ENCODE measurements at places on chromosomes 7 and 10.

DNA sequence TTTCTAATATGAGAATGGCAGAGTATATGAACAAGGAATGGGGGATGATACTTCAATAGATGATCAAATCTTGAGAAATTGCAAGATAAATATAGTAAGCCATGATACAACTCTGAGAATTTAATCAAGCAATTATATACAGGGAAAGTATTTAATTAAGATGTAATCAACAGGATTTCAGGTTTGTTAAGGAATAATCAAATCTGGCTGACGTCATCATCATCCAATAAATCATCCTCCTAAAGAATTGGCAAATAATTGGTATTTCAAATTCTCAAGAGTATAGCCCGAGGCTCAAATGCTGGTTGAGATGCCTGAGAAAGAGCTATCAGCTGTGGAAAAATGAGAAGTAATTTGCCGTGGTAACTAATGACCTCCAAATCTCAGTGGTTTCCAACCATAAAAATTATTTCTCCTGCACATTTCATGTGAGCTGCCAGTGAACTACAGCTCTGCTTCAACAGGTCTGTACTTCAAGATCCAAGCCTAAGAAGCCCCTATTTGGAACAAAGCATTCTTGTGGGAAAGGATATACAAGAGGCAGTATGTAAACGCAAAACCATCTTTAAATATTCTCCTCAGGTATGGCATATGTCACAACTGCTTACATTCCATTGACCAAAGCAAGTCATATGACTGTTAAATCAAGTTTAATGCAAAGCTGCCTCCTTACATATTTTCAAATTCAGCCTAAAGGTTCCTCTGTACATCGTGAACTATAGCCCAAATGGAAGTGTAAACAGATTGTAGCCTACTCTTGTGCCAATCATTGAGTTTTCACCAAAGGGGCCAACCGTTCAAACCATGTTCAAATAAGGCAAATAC is 503.0 kb downstream of the KIF20B start:
- H3K4me1 ChIP-seq: peaks cover 5% of the 10 kb centered on the region
- no peak overlapping the region for H3K27ac ChIP-seq
- no peak for DNase-seq
- H3K4me3 ChIP-seq: no peak overlapping the region
- H3K36me3 ChIP-seq: no peaks in the 10 kb centered on the region

- DNase-seq: peak; percentile 12
- no peak overlapping the region for H3K27ac ChIP-seq
- no peaks in the 10 kb centered on the region for H3K36me3 ChIP-seq
- no peak overlapping the region for H3K4me3 ChIP-seq
These were observed 106.6 kb downstream of the ADCY1 start for GRCh38 chr7:45680776-45681175.

GRCh38 chr7:139994356-139994755 is 68.4 kb downstream of the PARP12 start:
- H3K27ac ChIP-seq: no peak overlapping the region
- H3K4me1 ChIP-seq: no peaks in the 10 kb centered on the region
- no peaks in the 10 kb centered on the region for H3K36me3 ChIP-seq
- DNase-seq: no peak

DNA sequence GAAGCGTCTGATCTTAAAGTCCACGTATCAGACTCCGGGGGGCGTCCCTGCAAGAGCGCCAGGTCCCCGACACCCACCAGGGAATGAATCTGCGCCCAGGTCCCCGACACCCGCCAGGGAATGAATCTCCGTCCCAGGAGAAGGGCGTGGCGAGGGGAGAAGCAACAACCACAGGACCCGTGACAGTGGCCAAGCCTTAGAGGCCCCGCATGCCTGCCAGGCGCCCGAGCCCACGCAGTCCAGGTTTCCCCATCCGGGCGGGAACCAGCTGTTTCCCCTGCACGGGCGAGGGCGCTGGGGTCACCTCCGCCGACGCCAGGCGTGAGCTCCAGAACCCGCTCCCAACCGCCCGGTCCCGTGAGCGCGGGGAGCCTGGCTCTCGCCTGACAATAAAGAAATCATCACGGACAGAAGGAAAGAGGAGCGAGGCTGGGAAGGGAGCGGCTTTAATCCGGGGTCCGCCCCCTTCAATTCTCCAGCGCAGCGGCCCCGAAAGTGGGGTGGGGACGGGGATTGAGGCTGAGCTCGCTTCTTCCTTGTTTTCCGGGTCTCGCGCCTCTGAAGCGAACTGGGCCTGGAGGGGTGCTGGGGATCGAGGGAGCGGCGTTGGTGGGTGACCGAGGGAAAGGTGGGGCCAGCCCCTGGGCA is 29.0 kb upstream of the BMS1 start:
- H3K27ac ChIP-seq: no peak overlapping the region
- no peaks in the 10 kb centered on the region for H3K36me3 ChIP-seq
- DNase-seq: no peak

GRCh38 chr7:605661-606450 is 86.2 kb upstream of the PDGFA start:
- H3K27me3 ChIP-seq: no peaks in the 10 kb centered on the region
- H3K36me3 ChIP-seq: peaks cover 7% of the 10 kb centered on the region
- H3K4me1 ChIP-seq: peaks cover 46% of the 10 kb centered on the region
- H3K4me3 ChIP-seq: no peak overlapping the region
- DNase-seq: no peak

DNA sequence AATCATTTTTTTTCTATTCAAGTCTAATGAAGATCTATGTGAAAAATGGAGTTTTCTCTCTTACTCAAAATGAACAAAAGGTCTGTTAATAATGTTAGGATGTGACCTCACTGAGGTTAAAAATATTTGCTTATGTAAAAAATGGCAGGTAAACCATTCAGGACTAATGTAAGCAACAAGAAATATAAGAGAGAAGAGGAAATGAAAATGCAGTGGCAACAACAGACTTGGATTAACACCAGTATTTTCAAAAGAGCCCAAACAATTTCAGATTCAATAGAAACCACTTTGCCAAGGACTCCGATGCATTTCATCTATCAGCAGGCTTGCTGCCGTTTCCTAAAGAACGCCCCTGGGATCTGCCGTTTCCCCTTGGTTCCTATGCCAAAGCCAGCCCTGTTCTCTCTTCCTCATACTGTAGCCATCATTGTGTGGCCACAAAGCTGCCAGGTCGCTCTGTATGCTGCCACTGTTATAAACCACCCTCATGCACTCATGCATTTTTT is 66.4 kb downstream of the MTURN start:
- H3K4me3 ChIP-seq: no peak overlapping the region
- H3K27ac ChIP-seq: no peak overlapping the region
- peaks cover 8% of the 10 kb centered on the region for H3K4me1 ChIP-seq
- no peak for DNase-seq
- peaks cover under 1% of the 10 kb centered on the region for H3K36me3 ChIP-seq

DNA sequence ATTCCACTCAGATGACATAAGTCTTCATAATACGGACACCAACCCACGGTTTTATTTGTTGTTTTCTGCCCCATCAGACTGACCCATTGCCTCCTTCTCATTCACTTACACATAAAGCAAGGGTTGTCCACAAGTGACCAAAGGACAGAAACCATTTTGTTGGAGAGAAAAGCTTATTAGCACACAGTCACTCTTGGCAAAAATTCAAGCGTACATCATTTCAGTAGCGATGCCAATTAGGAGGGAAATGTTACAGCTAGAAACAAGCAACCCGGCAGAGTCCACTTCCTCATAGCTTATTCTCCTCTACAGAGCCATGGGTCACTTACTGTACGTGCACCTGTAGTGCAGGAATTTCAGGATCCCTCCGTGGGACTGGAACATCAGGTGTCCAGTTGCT is 23.0 kb downstream of the ABLIM1 start:
- peaks cover 50% of the 10 kb centered on the region for H3K4me1 ChIP-seq
- H3K27me3 ChIP-seq: no peaks in the 10 kb centered on the region
- no peaks in the 10 kb centered on the region for H3K36me3 ChIP-seq

GRCh38 chr7:129739427-129739826 is 127.9 kb downstream of the NRF1 start:
- H3K36me3 ChIP-seq: peaks cover 73% of the 10 kb centered on the region
- H3K27me3 ChIP-seq: no peaks in the 10 kb centered on the region
- no peak overlapping the region for H3K27ac ChIP-seq
- no peak overlapping the region for H3K4me3 ChIP-seq
- no peaks in the 10 kb centered on the region for H3K4me1 ChIP-seq
- DNase-seq: no peak

GRCh38 chr7:422191-422885 is 97.3 kb downstream of the PDGFA start:
- no peak overlapping the region for H3K27ac ChIP-seq
- peaks cover 2% of the 10 kb centered on the region for H3K27me3 ChIP-seq
- no peaks in the 10 kb centered on the region for H3K36me3 ChIP-seq
- DNase-seq: no peak

DNA sequence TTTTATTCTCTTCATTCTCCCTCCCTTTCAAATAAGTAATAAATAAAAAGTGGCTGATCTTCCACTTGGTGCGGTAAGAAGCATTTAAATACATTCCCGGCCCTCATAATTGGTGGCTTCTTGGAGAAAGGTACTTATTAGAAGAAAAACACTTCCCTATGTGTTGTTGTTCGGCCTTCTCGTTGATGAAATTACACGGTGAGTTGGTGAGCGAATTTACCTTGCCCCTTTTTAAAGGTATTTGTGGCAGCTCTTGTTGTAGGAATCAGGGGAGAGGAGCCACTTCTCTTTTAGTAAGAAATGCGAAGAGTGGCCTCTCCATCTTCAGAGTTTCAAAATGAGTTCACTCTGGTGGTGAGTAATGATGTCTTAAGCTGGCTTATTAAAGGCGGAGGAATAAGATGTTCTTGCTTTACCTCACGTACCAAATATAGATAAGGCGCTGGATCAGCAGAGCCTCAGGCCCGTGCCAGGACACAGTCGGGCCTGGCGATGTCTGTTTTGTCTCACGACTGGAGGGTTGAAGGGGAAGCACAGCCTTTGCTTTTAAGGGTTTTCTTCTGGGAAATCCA is 135.9 kb downstream of the CUX1 start:
- no peak overlapping the region for H3K4me3 ChIP-seq
- H3K4me1 ChIP-seq: peaks cover 3% of the 10 kb centered on the region
- no peaks in the 10 kb centered on the region for H3K27me3 ChIP-seq
- no peak for DNase-seq
- H3K27ac ChIP-seq: no peak overlapping the region
- no peaks in the 10 kb centered on the region for H3K36me3 ChIP-seq

- no peaks in the 10 kb centered on the region for H3K36me3 ChIP-seq
- DNase-seq: no peak
- H3K4me3 ChIP-seq: no peak overlapping the region
- no peaks in the 10 kb centered on the region for H3K27me3 ChIP-seq
- no peak overlapping the region for H3K27ac ChIP-seq
- H3K4me1 ChIP-seq: peaks cover 12% of the 10 kb centered on the region
These were observed 8.9 kb upstream of the TSPAN13 start for GRCh38 chr7:16744518-16745250.

GRCh38 chr10:62851442-62851841 is 35.3 kb upstream of the EGR2 start:
- H3K4me3 ChIP-seq: no peak overlapping the region
- no peak overlapping the region for H3K27ac ChIP-seq
- H3K36me3 ChIP-seq: no peaks in the 10 kb centered on the region

- H3K27ac ChIP-seq: no peak overlapping the region
- DNase-seq: no peak
- peaks cover 12% of the 10 kb centered on the region for H3K36me3 ChIP-seq
- H3K4me1 ChIP-seq: no peaks in the 10 kb centered on the region
- no peak overlapping the region for H3K4me3 ChIP-seq
These were observed 220.5 kb upstream of the HGF start for GRCh38 chr7:81990395-81990794.

DNA sequence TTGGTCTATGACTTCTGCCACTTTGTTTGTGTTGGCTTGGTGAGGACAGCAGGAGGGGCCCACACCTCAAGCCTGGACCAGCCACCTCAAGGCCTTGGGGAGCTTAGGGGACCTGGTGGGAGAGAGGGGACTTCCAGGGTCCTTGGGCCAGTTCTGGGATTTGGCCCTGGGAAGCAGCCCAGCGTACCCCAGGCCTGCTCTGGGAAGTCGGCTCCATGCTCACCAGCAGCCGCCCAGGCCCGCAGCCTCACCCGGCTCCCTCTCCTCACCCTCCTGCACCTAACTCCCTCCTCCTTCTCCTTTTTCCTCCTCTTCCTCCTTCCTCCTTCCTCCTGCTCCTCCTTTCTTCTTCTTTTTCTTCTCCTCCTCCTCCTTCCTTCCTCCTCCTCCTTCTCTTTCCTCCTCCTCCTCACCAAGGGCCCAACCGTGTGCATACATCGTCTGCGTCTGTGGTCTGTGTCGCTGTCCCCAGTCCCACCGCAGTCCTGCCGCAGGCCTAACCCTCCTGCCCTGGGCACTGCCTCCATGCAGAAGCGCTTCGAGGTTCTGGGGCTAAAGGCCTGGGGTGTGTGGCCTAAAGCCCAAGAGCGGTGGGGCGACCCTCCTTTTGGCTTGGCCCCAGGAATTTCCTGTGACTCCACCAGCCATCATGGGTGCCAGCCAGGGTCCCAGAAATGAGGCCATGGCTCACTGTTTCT is 5.3 kb downstream of the EN2 start:
- H3K4me3 ChIP-seq: no peak overlapping the region

- H3K36me3 ChIP-seq: no peaks in the 10 kb centered on the region
- no peak for DNase-seq
- peaks cover 15% of the 10 kb centered on the region for H3K4me1 ChIP-seq
- no peaks in the 10 kb centered on the region for H3K27me3 ChIP-seq
These were observed 137.9 kb downstream of the RAPGEF5 start for GRCh38 chr7:22219036-22219435.

DNA sequence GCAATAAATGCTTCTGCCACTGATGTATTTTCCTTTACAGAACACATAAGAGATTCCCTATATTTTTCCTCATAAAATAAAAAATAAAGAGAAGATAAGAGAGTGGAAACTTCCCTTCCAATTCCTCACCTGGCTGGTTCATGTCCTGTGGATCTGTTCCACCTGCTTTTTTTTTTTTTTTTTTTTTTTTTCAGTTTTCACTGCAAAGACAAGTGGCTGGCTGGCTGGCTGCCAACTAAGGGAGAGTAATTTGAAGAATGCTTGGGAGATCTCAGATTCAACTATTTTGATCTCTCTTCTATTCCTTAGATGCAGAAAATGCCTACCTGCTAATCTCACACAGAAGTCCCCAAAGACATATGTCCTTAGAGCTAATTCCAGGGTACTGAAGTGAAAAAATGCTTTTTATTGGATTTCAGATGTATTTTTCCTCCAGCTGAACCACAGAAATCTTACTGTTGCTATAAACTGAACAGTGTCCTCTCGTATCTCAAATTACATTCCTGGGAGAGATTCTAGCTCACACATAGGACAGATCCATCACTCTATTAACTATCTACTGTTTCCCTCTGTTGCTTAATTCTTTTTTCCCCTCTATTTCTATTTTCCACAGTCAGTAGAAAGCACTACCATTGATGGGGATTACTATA is 120.8 kb downstream of the NRCAM start:
- H3K27me3 ChIP-seq: no peaks in the 10 kb centered on the region
- no peak overlapping the region for H3K4me3 ChIP-seq
- H3K27ac ChIP-seq: no peak overlapping the region
- DNase-seq: no peak
- no peaks in the 10 kb centered on the region for H3K36me3 ChIP-seq

GRCh38 chr7:92708111-92709042 is 118.2 kb upstream of the FAM133B start:
- H3K27ac ChIP-seq: no peak overlapping the region
- no peaks in the 10 kb centered on the region for H3K4me1 ChIP-seq
- H3K4me3 ChIP-seq: no peak overlapping the region
- H3K36me3 ChIP-seq: no peaks in the 10 kb centered on the region
